ENCODE measurements at places on chromosomes 13 and 19. TPM values are rescaled to one million over a fixed set of nuclear protein-coding genes. Genes with fewer than 3 reads are reported as not detected.

- no peak for DNase-seq
These were observed 14.8 kb downstream of the SMIM7 start for GRCh38 chr19:16645140-16645539.

Gene LILRB2
- 0.76 TPM for total RNA-seq

Gene CNN2
- total RNA-seq, result 46.4 TPM

DNA sequence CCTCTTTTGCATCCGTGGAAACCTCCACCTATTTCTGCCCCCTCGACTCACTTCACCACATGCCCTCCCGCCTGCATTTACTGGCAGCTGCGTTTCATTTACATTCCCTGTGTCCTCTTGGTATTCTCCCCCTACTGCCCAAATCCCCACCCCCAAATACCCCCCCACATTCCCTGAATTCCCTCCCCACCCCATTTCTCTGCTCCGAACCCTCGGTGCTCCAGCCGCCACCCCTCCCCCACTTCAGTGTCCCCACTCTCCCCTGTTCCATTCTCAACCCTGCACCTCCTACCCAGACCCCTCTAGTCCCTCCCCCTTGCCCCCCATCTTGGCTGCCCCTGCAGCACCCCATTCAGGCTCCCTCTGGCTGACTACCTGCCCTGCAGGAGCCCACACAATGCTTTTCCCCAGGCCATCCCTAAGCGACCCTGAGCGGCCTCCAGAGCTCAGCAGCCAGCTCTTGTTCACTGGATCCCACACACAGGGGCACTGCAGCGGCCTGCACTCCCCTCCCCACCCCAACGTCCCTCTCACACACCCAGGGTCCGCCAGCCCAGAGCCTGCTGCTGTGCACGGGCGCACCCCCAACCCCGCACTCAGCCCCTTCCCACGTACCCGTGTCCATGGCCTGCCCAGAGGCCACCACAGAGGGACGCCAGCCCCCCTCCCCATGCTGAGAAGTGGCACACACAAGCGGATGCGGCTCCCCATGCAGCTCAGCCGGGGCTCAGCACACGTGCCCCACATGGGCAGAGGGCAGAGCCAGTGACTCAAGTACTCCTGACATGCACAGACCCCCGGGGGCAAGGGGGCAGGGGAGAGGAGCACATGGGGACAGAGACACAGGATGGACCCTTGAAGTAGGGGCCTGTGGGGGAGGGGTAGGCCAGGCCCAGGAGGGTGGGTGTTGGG is 26.3 kb downstream of the SHANK1 start:
- DNase-seq, result no peak

DNA sequence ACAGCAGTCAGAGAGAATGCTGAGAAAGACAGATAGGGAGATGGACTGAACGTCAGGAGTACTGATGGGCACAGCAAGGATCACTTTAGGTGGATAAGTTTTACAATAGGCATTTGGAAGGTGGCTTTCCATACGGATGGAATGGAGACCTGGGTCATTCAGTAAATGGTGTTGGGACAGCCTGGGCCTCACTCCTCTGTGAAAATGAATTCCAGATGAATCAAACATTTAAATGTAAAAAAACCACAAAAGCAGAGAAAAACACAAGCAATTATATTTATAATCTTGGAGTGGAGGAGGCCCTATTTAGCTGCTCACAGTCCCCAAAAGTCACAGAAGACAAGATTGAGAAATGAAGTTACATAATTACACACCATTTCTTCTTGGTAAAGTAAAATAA is 4.7 kb downstream of the IL17D start:
- DNase-seq, result no peak

- no peak for DNase-seq
These were observed 71.2 kb upstream of the GTF3A start for GRCh38 chr13:27353166-27353583.

All from pancreas (tissue), 10 donors.